NCI-H1092 (cell line): ENCODE measurements at places on chromosomes 11 and 22.

DNA sequence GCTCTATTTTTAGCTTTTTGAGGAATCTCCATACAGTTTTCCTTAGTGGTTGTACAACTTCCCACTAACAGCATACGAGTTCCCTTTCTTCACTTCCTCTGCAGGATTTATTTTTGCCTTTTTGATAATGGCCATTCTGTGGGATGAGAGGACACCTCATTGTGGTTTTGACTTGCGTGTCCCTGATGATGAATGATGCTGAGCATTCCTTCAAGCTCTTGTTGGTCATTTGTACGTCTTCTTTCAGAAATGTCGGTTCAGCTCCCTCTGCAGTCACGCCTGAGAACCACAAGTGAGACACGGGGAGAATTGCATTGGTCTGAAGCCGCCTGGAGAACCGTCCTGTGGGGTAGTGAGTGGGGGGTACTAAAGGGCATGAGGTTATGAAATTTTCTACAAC, 2.0 kb upstream of the KRTAP5-10 start:
- no peak for DNase-seq

DNA sequence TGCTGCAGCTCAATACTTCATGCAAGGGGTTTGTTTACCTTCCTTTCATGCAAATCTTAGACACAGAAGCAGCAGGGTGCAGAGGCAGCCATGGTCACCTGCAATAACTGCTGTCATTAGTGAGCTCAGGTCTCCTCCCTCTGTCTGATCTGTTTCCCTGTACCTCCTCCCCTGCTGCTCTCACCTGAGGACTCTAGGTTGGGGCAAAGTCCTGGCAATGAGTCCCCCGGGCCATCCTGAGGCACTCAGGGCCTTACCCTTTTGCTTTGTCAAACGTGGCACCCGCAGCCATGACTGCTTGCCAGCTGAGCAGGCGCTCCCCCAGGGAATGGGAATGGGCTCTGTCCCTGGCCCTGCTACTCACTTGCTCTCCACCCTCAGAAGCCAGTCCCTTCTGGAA, 3.9 kb downstream of the LRRC10B start:
- no peak for DNase-seq

DNA sequence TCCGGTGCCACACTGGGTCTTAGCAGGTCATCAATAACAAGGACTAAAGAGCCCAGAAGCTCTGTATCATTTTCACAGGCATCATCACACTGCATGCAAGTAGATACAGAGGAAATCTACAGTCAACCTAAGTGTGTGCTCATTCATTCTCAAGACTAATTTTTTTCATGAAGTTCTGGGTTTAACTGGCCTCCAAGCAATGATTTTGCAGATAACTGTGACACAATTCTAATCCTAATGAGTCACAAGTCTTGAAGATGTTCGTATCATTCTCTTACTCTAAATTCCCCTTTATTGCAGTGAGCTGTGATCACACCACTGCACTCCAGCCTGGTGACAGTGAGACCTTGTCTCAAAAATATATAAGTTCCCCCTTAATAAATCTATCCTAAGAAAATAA, 2.5 kb downstream of the OR52W1 start:
- no peak for DNase-seq

DNA sequence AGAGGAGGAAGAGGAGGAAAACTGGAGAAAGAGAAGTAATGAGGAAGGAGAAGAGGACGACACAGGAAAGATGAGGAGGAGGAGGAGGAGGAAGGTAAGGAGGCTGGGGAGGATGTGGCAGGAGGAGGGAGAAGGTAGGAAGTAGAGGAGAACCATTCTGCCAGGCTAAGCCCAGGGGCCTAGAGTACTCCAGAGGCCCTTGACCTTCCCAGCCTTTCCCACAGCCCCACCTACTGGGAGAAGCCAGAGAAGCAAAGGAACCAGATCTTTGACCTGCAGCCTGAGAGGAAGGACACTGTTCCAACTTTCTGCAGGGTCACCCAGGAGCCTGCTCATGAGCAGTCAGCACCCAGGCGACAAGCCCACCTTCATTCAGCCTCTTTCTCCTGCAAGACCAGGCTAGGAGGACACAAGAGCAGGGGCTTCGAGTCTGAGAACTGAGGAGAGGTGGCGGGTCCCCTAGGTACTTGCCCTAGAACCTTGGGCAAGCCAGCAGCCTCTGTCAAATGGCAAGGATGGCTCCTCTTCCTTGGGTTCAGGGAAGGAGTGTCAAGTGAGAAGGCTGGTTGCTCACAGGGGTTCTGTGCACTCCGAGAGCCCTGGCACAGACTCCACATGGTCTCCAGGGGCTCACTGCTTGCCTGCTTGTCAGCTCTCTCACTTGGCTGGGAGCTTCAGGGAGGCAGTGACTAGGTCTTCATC, 27.9 kb upstream of the OAF start:
- peak; percentile 40 for DNase-seq

DNA sequence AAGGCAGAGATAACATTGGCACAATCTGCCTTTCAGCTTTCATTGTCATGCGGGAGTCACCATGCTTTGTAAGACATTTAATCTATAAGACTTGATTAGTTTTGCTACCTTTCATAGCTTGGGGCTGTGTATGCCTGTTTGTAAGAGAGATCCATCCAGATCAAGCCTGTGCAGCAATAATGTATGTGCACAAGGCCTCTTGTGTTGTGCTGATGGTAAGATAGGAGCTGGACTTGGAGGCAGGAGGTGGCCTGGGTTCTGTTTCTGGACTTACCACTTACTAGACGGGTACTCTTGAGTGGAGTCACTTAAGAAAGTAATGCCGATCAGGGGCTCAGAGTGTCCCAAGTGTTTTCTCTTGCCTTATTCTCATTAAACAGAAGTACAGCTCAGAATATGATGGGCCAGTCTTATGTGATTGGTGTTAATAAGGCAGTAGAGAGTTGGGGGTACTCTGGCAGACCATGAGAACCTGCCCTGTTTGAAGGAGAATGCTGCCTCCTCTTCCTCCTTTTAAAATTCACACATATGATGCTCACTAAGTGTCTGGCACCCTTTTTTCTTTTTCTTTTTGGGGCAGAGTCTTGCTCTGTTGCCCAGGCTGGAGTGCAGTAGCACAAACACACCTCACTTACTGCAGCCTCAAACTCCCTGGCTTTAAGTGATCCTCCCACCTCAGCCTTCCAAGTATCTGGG, 30.9 kb downstream of the PTPRJ start:
- no peak for DNase-seq

DNA sequence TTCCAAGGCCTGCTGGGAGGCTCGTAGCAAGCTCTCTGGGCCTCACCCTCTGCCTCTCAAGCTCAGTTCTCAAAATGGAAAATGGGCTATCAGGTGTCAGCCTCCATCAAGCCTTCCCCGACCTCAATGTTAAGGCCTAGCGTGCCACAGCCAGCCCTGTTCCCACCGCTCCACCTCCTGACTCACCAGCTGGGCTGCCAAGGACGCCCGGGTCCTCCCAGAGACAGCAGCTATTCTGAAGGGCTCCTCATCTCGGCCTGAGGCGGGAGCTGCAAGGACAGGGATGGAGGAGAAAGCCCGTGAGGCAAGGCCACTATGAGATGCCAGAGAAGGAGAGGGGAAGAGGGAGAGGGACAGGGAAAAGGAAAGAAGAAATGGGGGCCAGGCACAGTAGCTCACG, 19.9 kb downstream of the ARAP1 start:
- no peak for DNase-seq

GRCh38 chr11:118071416-118072030, 5.4 kb upstream of the TMPRSS4 start:
- DNase-seq: no peak

GRCh38 chr22:24593836-24594568, 1.1 kb upstream of the LRRC75B start:
- no peak for DNase-seq

- DNase-seq: no peak
These were observed 6.6 kb upstream of the KRTAP5-6 start for GRCh38 chr11:1690167-1691025.

- no peak for DNase-seq
These were observed 22.8 kb upstream of the GCAT start for GRCh38 chr22:37784829-37785495.

- DNase-seq: no peak
These were observed 39.5 kb upstream of the EP300 start for GRCh38 chr22:41052661-41053490.

DNA sequence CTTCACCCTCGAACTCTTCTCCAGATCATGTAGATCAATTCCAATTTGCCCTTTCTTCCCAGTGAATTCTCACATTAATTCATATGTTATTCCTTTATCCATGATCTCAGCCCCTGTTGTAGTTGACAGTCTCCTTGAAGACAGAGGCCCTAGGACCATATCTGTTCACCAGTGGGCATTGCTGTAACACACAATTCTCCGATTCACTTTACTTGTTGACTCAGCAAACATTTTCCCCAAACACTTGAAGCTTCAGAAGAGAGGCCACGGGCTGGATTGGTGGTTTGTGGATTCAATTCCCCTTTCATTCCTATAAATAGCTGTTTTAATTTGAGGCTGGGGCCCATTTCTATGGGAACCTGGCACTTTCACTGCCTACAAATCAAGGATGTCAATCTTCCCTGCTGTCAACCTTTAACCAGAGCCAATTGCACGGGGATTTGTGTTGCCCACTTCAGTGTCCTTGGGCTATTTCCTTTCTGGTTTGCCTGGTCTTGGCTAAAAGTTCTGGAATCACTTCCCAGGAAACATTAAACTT, 393.0 kb upstream of the KIRREL3 start:
- peak; percentile 26 for DNase-seq

DNA sequence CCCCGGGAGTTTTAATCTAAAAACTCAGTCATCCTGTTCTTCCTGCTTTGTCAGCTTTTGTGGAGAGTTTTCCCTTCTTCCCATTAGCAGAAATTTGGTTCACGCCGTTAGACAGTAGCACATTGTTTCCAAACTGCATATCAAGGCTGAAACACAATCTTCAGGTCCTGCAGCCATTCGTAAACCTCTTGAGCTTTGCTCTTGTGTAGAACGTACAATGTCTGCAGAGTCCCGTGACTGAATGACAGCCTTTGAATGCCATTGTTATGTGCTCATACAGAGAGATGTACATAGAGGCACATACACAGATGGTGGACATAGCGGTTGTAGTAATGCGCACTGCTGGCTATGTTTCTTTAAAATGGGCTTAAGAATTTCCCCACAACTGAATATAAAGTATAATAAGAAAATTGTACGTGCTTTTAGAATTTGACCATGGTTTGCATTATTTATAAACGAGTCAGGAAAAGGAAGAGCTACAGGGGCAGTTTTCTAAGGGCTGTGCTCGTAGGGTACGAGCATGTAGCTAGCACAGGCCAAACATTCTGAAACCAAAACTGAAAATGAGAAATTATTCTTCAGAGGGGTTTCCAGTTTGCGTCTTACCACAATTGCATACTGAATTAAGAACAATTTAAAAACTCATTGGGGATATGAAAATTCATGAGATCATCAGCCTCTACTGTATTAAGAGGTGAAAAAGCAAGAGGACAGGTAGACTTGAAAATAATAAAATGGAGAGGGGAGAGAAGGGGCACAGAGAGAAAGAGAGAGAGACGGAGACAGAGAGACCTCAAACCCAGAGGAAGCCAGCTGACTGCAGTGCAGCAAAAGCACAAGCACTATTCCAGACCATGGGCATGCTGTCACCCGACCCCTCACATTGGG, 310.1 kb downstream of the CADM1 start:
- DNase-seq: no peak

GRCh38 chr11:3058753-3059664, 1.8 kb upstream of the CARS1 start:
- no peak for DNase-seq

GRCh38 chr11:14075118-14076078, 112.9 kb downstream of the SPON1 start:
- DNase-seq: no peak

GRCh38 chr11:32109138-32109537, 18.3 kb downstream of the RCN1 start:
- no peak for DNase-seq
